ENCODE measurements at places on chromosomes 2 and 18.

- no peak for DNase-seq
These were observed 113.2 kb downstream of the DHRS9 start for GRCh38 chr2:169182573-169182972.

DNA sequence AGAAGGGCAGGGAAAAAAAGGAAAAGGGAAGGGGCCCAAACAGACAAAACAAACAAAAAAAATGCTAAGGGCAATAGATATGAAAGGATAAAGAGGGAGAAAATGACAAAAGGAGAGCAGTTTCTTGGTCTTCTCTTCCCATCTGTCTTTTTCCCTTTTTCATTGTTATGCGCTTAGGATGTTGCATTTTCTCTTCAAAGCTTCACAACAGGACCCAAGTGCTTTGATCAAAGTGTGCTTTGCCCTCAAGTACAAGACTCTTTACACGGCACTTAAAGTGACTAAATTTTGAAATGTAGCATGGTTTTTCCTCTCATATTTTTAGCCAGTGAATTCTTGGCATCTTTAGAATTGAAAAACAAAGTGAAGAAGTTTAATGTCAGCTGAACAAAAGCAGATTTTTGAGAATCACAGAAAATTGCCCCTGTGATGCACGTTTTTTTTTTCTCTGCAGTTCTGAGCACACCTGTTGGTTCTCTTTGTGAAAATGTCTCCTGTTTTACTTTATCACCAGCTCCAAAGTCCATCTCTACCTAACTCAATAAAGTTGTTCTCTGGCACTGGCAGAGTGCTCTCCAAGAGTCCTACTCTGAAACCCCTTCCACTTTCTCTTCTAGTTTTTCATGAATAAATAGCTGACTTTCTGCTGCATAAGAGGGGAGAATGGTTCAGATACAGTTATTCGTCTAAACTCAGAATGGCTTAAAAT lies 126.6 kb downstream of the KCNH7 start:
- DNase-seq = no peak

DNA sequence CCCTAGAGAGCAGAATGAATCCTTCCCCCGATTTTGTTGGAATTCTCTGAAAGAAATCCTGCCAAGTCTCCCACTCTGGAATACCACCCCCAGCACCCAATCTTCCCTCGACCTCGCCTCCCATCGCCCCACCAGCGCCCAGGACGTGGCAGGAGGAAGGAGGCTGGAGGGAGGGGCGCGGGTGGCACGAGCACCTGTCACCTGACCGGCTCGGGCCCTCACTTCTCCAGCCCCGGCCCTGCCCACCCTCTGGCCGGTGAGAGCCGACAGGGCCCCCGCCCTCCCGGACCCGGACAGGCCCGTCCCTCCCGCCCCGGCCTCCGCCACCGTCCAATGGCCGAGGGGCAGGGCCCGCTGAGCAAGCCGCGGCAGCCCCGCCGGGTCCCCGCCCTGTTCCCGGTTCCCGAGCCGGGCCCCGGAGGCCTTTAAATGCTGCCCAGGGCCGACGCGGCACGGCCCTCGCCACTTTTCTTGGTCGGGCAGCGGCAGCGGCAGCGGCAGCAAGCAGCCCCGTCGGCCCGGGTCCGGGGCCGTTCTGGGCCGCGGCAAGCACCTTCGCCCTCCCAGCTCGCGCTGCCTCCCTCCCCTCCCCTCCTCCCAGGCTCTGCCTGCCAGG lies at the start of gene LGALSL:
TSS of gene LGALSL (plus strand) at position 393 of the 616 bp plus-strand sequence. CDS start 384 bp downstream, outside the sequence.
- no peak for DNase-seq

- DNase-seq = no peak
These were observed 40.7 kb downstream of the KLHL14 start for GRCh38 chr18:32732165-32732564.

DNA sequence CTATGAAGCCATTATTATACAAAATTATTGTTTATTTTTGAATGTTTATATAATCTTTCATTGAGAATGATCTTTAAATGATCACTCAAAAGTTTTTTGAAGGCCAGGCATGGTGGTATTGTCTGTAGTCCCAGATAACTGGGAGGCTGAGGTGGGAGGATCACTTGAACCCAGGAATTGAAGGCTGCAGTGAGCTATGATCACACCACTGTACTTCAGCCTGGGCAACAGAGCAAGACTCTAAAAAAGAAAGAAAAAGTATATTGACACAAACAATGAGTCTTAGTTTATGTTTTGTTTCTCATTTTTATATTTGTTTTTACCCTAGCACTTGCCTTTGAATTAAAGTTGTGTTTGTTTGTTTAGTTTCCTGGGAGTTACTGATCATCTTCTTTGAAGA lies 2.3 kb downstream of the TWSG1 start:
- no peak for DNase-seq

DNA sequence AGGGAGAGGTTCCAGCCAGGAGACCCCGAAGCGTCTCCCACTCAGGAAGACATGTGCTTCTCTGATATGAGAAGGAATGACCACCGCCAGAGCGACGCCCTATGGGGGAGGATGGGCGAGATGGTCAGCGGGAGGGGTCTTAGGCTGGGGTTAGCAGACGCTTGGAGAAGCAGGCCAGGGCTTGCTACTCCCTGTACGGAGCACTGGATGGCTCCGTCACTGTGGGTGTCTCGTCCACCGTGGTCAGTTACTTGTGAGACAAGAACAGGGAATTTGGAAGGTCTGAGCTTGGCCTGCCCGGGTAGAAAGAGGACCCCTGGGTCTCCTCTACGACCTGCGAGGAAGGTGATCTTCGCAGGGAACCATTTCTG lies 39.8 kb downstream of the TMEM18 start:
- no peak for DNase-seq

DNA sequence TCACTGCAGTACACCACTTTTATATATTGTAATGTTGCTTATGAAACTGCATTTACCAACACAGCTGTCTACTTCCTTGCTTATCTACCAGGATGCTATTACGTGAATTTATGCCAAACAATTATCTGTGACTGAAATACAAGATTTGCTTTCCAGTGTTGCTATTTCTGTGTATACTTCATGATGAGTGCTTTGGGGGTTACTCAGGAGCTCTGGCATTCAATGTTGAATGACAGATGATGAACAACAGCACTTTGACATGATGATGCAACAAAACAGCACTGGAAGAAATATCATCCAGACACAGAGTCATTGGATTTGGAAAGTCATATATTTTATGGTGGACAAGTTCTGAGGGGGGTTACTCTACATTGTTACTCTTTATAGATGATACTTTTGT lies 125.8 kb downstream of the NETO1 start:
- DNase-seq = no peak

DNA sequence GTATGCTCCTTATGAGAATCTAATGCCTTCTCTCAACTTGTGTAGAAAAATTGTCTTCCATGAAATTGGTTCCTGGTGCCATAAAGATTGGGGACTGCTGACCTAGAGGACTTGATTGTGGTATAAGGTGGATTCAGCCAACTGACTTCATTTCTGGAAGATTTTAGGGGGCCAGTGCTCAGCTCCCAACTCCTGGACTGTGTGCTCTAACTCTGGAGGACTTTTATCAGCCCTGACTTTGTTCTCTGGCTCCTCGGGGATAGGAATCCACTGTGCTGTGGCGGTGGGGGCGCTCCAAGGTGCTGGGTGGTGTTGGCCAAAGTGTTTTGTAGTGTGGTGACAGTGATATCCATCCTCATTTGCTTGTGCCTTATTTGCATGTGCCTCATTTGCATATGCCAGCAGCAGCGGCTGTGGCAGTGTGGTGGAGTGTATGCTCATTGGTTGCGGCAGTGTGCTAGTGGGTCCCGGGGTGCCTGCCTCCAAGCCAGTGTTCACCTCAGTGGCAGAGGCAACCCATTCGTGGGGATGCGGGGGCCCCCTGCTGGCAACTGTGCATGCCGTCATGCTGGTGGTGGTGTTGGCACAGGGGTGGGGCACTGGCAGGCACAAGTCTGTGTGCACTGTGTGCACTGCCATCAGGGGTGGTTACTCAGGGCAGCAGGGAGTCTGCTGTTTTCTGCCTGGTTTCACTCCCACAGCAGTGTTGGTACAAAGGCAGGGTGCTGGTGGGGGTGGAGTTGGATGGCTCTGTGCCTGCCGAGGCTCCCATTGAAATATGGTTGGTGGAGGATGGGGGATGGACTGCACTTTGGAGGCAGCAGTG lies 19.6 kb downstream of the EHBP1 start:
- no peak for DNase-seq

- no peak for DNase-seq
These were observed 899.1 kb downstream of the TMEM182 start for GRCh38 chr2:103660947-103661346.

DNA sequence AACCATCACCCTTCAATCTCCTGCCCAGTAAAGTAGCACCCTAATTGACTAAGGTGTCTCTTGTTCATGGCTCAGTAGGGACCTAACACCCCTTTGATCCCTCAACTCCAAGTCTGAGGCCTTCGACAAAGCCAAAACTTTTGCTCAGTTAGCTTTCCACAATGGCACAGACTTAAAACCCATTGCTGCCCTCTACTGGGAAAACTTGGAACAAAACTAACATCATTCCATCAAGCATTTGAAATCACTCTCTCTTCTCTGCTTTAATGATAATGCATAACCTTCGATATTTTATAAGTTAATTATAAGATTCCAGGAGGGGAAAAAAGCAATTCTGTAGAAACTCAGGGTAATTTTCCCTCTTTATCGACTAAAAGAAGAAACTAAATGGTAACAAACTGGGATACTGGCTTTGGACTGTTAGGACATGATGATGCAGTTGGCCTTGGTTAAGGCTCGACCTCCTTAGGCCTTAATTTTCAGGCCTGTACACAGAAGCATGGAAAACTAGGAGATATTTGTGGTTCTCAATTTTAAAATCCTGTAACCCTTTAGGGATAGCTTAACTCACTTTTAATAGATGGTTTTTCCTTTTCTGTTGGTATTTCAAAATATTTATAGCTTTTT lies 127.8 kb downstream of the STK39 start:
- DNase-seq = no peak

- no peak for DNase-seq
These were observed 1339.0 kb downstream of the LRP1B start for GRCh38 chr2:140791802-140792201.

GRCh38 chr2:172842511-172843265 lies 107.0 kb downstream of the RAPGEF4 start:
- no peak for DNase-seq

DNA sequence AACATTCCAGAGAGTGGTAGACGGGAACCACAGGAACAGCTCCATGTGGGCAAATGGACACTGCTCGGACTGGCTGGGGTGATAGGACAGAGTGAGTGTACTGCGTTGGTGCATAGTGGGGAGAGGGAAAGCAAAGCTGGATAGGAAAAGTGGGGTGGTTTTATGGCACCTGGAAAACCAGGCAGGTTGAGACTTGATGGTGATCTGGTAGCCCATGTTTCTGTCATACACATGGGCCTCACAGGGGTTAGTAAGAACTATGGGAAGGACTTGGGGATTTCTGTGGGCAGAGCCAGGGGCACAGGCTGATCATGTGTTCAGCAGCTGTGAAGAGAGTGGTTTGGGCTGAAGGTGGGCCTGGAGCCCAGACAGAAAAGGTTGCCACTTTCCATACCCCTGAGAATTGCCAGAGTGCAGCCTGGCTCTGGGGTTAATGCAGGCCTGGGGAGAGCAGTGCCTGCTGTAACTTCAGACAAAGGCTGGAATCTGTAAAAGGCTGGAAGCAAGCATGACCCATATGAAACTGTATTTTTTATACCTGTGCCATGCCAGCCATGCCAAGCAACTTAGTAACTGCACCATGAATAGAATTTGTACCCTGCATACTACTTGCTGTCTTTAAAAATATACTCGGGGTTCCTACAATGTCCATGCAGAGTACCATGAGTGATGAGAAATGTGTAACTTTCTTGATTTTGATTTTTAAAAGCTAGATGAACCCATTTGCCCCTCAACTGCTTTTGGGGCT lies 41.9 kb downstream of the RPIA start:
- DNase-seq = no peak

DNA sequence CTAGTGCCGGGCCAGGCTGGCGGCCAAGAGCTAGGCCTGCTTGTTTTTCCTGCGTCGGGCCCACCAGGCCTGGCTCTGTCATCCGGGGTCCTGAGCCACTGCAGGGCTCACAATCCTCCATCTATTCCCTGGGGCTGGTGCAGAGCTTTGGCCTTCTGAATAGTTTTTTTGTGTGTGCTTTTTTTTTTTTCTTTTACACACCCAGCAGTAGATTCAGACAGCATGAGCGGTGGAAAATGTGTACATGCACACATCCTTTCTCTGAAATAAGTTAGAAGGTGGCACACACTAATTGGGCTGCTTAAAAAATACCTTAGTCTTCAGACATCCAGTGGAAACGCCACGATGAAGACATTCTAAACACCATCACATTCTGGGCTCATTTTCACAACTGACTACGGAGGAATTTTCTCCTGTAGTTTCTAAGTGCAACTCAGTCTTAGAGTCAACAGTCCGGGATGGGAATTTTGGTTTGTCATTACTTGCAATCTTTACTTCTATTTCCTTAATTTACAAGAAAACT lies 6.1 kb downstream of the ZFP36L2 start:
- no peak for DNase-seq

GRCh38 chr2:238122287-238123217 lies 15.9 kb upstream of the KLHL30 start:
- no peak for DNase-seq

DNA sequence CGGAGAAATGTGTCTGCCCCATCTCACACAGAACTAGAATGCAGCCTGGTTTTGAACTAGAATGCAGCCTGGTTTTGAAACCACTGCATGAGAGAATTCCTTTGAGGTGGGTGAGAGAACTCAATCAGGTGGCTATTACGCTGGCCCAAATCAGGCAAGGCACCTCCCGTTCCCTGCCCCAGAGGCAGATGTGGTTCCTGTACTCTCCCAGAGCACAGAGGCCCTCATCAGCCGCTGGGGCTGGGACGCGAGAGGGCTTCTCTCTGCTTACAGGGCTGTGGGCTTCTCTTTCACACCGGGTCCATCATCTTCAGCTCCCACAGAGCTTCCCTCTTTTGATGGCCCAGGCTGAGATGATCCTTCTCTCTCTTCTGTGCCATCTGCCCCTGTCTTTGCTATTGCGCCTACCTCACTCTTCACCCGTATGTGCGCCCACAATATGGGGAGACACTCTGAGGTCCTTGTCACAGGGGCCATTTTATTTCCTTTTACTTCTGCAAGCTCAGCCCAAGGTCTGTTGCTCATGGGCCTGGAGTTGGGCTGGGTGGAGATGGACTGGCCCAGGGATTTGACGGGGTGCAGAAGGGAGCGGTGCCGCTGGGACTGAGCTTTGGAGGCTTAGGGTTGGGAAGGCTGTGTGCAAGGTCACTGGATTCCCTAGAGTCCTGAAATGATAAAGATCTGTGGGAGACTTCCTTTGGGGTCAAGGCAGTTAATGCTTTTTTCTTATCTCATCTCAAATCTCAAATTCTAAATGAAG lies 84.4 kb upstream of the HS6ST1 start:
- DNase-seq = no peak

DNA sequence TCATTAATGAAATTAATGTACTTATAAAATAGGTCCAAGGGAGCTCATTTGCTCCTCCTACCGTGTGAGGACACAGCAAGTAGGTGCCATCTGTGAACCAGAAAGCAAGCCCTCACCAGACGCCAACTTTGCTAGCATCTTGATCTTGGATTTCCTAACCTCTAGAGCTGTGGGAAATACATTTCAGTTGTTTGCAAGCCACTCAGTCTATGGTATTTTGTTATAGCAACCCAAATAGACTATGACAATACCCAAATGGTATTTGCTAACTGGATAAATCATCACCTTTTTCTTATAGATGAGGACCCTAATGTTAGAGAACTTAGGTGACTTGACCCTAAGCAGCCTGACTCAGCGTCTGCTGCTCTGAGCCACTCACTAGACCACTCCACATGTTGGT lies 379.6 kb downstream of the HRH4 start:
- no peak for DNase-seq

GRCh38 chr2:138503652-138504051 lies 2.1 kb downstream of the SPOPL start:
- no peak for DNase-seq

Measured in stimulated activated CD8-positive, alpha-beta memory T cell treated with anti-CD3 and anti-CD28 coated beads, Interleukin-4, amount 100 ng/mL, for 1 hour (primary cell).